ENCODE measurements at places on chromosomes 12 and 14.
A peak's percentile ranks its signal among the peaks of the same experiment; 100 is the strongest.

DNA sequence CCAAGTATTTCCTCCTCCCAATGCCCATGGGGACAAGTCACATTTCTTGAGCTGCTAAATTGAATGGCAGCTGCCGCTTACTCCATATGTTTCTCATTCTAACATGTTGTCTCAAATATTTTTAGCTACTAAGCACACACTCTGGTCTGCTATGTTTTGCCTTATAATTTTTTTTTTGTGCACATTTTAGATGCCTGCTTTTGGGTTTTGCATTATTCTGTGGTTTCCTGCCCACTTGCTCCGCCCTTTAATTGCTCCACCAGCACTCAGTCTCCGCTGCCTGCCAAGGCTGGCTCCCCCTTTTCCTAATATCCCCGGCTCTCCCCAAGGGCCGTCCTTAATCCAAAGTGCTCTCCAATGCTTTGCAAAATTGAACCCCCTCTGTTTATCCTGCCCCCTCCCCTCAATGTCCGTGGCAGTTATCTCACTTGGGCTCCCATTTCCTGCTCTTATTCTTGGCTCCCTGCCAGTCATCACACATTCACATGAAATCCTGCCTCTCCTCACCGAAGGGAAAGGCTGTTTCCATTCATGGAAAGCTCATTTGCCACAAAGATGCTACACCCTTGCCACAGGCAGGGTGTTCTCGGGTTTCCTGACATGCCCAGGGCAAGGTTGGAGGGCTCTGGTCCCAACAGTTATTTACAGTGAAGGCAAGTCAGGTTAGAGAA lies 79.4 kb downstream of the C12orf75 start:
- no peak for DNase-seq

- no peak for DNase-seq
Observed at GRCh38 chr12:44246482-44247105, 410.7 kb downstream of the TMEM117 start.

GRCh38 chr14:71466251-71466650 lies 466.0 kb upstream of the RGS6 start:
- no peak for DNase-seq

DNA sequence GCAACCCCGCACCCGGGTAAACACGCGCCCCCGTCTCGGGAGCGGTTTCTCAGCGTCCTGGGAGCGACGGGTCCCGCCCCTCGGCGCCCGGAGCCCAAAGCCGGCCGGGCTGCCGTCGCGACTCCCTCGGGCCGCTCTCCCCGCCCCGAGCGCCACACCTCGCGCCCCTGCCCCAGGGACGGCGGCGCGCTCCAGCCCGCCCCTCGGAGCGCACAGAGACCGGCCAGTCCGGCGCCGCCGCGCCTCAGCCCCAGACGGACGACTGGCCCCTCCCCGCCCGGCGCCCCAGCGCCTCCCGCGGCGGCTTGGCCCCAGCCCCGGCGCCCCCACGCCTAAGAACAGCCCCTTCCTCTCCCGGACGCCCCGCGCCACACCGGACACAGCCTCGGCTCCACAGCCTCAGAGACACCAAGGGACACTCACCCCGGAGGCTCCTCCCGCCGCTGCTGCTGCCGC lies 411 bp downstream of the BTBD7 start:
- peak; percentile 14 for DNase-seq

DNA sequence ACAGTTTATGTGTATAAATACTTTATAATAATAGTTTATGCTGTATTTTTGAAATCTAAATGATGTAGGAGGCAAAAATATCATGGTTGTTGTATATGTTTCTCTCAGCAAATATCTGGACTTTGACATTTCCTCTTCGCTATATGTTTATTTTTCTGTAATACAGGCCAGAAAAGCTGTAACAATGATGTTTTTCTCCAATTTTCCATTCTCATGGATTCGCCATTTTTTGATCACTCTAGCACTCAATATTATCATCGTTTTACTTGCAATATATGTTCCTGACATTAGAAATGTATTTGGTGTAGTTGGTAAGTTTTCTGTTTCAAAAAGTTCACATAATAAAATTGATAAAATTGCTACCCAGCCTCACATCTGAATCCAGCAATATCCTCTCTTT lies 70.6 kb downstream of the SLC38A6 start:
- DNase-seq, result no peak

DNA sequence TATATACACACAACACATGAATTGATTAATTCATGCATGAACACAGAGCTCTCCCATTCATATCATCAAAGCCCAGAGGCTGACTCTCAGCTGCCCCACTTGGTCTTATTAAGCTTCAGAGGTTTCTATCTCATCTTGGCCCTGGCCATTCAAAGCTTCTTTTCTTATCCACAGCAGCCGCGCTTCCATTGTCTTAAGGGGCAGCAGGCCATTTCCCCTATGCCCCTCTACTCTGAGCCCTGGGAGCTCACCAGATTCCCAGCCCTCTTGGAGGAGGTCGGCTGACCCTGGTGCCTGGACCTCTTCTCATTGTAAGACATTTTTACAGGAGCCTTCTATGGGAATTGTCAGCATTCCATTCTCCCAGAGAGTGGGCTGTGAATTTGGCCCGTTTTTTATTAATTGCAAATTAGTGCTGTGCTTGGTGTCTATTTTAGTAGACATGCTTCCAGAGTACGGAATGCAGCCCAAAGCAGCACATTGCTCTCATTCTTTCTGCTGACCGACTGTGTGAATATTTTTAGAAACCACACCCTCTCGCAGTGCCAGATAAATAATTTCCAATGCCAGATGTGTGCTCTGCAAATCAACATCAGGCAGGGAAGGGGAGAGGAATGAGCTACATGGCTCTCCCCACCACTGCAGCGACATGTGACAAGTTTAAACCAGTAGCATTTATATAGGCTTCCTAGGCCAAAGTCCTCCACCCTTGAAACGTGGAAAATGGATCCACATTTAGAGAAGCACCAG lies 58.5 kb downstream of the NUAK1 start:
- DNase-seq, result no peak

DNA sequence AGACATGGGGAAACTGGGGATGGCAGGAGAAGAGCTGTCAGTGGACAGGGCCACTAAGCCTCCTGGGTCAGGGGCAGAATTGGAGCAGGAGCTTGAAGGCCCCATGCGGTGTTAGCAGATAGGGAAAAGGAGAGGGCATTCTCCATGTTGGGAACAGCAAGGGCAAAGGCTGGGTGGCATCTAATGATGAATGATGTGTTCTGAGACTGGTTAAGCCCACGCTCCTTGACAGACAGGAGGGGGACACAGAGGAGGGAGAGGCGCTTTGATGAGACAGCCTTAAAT lies 63.0 kb downstream of the CLMN start:
- DNase-seq, result no peak

DNA sequence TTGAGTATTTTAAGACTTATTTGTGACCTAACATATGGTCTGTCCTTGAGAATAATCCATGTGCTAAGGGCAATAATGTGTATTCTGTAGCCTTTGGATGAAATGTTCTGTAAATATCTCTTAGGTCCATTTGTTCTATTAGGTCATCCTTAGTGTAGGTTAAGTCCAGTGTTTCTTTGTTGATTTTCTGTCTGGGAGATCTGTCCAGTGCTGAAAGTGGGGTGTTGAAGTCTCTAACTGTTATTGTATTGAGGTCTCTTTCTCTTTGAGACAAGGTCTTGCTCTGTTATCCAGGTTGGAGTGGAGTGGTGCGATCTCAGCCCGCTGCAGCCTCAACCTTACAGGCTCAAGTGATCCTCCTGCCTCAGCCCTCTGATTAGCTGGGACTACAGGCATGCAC lies 108.0 kb downstream of the FIGNL2 start:
- DNase-seq, result no peak

- DNase-seq, result no peak
Observed at GRCh38 chr12:28517101-28517500, 326.8 kb downstream of the CCDC91 start.

DNA sequence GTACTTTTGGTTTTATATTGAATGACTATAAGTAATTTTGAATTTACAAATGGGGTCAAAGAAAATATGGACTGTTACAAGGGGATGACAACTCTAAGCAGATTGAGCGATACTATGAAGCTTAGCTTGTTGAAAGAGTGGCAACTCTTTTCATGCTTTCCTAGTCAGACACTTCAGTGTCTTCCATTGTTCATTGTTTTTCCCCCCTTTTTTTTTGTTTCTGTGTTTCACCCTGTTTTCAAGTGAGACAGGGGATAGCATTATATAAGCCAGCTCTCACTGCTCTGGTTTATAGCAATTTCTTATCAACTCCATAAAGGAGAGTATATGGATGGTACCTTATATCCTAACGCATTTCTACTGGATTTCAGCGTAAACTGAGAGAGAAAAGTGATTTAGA lies 24.6 kb downstream of the PEBP1 start:
- no peak for DNase-seq

DNA sequence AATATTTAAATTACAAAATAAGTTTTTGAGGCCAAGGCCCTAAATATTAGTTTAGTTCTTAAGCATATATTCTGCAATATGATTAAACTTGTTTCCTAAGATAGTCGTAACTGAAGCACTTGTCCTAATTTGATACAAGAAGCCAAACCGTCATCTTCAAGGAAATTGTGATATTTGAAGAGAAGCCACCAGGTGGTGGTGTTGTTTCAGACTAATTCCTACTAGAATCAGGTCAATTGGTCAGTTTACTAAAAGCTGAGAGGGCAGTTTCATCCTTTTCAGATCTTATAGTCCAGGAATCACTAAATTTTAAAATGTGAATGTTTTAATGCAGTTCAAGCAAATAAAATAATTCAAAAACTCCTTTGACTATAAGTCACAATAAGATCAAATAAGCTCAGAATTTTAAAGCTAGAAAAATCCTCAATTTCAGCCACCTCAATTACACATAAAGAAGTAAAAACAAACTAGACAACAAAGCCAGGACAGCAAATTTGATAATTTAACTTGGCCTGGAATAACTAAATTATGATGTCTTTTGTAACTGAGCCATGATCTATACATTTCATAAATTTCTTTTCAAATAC lies 7.1 kb upstream of the ARL1 start:
- no peak for DNase-seq

- no peak for DNase-seq
Observed at GRCh38 chr12:3989218-3989550, 116.0 kb upstream of the PARP11 start.

GRCh38 chr14:59576332-59577294 lies at the start of gene CCDC175:
Gene CCDC175 (minus strand): TSS chr14:59576812. CDS start chr14:59576775, 37 bp downstream.
- peak; percentile 70 for DNase-seq

GRCh38 chr14:24903337-24903736 lies 146.6 kb downstream of the STXBP6 start:
- DNase-seq, result no peak

DNA sequence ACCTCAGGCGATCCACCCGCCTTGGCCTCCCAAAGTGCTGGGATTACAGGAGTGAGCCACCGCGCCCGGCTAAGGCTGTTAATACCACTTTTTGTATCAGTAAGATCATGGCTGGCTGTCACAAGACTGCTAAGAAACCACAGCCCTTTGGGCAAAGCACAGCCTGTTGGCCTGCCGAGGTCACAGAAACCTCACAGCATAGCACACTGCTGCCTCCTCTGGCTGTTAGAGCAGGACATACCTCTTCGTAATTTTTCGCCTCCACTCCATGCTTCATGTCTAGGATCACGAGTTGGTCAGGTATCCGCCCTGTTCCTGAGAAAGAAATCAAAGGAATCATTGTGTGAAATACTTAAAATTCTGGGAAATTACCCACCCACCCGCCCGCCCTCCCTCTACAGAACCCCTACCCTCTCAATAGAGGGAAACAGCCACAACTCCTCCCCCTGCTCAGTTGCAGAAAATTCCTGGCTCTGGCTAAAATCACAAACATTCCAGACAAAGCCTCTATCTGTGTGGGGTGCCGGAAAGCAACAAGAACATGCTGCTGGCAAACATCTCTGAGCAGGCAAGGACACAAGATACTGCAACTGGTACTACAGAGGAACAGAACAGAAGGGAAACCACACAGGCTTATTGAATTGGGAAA lies 20.7 kb upstream of the NEK9 start:
- no peak for DNase-seq

GRCh38 chr14:104805326-104805678 lies 4.4 kb downstream of the ZBTB42 start:
- no peak for DNase-seq

DNA sequence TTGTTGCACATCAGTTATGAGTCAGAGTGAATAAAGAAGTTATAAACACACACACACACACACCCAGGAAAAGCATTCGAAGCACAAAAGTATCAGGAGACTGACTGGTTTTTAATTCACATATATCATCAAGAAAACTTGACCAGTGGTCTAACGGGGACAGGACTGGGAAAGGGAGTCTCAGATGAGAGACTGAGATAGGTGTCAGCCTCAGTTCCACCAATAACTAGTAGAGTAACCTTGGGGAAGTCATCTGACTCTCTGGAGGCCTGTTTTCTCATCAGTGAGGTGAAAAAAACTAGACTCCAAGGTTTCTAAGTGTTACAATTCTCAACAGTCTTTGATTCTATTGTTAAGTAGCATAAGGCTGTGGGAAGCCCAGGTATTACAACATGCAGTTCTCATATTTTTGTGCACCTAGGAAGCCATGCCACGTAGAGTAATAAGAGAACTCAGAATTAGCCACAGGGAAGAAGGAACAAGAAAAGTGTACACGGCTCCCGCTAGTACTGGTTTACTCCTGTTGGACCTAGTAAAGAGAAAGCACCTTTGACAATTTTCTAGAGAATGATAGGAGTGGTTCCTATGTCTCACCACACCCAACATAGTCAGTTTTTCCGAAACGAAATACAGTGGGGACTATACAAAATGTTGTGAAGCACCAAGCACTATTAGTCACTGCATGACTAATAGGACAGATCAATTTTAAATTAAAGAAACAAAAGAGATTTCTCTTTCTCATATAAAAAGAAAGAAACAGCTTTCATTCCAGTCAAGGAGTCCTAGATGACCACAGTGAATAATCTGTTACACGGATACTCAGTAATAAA lies 5.0 kb downstream of the PPTC7 start:
- DNase-seq, result no peak

- peak; percentile 6 for DNase-seq
Observed at GRCh38 chr14:65229748-65230728, 127.7 kb upstream of the MAX start.

- no peak for DNase-seq
Observed at GRCh38 chr12:131085125-131085815, 131.6 kb downstream of the ADGRD1 start.

DNA sequence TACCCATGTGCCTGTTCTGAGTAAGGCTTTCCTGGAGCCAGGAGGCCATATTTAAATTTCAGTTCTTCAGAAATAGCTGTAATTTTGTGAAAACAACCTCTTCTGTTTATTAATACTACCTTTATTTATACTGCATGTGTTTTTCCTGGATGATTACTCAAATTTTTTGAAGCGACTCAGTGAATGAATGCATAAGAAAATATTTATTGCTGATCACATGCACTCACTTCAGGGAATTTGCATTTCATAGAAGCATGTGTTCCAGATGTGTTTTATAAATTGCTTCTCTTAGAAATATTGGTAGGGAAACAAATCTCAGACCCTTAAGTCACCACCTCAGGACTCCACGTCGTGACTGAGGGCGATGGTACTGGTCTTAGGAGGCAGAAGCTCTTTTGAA lies 21.8 kb upstream of the DCN start:
- no peak for DNase-seq

GRCh38 chr12:63066136-63066535 lies 84.9 kb downstream of the AVPR1A start:
- DNase-seq, result no peak

GRCh38 chr14:75144944-75145343 lies 18.1 kb upstream of the NEK9 start:
- no peak for DNase-seq

GRCh38 chr14:23321572-23322547 lies 603 bp downstream of the PABPN1 start:
- DNase-seq, result no peak

- DNase-seq, result no peak
Observed at GRCh38 chr12:2999265-2999841, 40.2 kb downstream of the TEAD4 start.
